GM12892 (cell line): ENCODE measurements at places on chromosomes 5 and 9.

GRCh38 chr5:160175438-160176218 is 53.7 kb upstream of the FABP6 start:
- DNase-seq, result no peak

GRCh38 chr5:118551716-118552115 is 436.6 kb downstream of the DTWD2 start:
- DNase-seq, result no peak

DNA sequence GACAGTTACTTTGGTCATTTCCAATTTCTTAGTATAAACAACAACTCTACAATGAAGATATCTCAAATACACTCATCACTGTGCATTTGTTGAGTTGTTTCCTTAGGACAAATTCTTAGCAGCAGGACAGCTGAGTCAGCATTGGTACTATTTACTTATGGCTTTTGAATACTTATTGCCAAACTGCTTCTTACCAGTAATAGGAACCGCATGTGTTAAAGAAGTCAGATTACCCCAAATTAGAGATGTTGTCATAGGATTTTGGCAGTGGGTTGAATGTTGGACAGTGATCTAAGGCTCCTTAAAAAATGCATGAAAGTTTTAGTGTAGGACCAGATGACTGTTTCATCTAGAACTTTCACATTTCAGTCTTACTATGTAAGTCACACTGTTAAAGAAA is 280.1 kb upstream of the DMRT1 start:
- DNase-seq, result no peak

DNA sequence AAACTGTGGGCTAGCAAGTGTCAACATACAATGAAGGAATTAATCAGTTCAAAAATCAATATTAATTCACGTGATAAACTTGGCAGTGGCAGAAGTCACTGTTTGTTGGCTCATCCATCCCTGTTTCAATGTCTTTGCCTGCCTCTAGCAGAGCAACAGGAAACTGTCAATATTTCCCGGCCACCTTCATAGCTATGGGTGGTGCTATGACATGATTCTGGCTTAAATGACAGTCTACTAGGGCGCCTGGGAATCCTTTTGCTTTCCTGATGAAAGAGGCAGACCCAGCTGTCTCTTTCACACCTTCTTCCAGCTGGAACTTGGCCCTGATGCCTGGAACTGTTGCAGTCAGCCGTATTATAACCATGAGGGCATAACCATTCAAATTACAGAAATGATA is 72.1 kb upstream of the DNAH5 start:
- no peak for DNase-seq

DNA sequence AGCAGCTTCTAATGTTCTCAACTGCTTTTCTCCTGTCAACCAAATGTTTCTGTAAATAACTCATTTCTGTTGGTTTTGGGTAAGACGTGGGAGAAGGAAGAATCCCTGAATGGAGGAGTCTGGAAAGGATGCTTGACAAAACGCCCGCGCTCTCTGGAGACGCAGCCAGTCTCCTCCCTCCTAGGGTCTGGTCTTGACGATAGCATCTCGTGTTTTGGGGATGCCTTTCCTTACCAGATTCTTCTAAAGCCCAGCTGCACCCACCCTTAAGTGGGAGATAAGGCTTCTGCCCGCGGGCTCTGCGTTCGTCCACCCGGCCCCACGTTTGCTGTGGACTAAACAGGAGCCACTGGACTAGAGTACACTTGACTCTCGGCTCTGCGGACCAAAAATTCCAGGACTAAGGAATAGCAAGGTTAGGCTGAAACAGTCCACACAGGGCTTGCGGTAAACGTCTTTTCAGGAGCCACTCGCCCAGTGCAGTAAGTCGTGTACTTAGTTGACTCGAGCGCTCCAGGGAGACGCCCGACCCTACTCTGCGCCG is 491 bp upstream of the CTSL start:
- no peak for DNase-seq

GRCh38 chr5:42645138-42645537 is 111.5 kb upstream of the CCDC152 start:
- DNase-seq, result no peak

GRCh38 chr9:107895501-107896001 is 406.0 kb upstream of the KLF4 start:
- no peak for DNase-seq

DNA sequence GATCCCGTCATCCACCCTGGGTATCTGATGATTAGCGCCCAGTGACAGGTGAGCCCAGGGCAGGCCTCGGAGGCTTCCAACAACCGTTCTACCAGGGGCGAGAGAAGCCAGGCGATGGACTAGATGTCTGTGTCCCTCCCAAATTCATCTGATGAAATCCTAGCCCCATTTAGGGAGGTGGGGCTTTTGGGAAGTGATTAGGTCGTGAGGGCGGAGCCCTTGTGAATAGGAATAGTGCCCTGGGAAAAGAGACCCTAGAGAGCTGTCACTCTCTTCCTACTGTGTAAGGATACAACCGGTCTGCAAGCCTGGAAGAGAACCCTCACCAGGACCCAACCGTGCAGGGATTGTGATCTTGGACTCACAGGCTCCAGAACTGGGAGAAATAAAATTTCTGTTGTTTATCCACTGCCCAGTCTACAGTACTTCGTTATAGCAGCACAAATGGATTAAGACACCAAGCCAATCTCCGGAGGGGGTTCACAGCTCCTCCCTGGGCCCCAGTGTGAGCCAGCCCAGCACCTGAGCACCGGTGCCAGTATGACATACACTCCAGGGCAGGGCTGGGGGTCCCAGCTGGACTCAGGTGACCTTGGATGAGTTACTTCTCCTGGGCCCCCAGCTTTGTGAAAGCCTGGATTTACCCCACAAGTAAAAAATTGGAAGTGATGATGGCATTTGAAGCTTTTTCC is 162.2 kb downstream of the DAB2IP start:
- DNase-seq, result no peak

DNA sequence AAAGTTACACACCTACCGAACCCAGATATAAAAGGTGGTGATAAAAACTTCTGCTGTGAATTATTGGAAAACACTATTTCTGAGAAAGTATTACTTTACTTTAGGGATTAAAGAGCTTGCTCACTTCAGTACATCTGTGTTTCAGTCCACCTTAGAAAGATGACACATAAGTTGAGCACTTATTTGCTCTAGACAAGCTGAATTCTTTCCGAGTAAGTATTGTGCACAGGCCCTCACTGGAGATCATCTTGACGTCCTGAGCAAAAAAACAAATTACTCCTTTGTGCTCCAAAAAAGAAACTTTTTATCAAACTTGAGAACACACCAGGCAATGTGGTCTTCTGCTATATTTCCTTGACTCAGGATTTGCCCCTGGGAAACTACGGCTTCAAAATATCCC is 231.0 kb upstream of the GRAMD2B start:
- no peak for DNase-seq

DNA sequence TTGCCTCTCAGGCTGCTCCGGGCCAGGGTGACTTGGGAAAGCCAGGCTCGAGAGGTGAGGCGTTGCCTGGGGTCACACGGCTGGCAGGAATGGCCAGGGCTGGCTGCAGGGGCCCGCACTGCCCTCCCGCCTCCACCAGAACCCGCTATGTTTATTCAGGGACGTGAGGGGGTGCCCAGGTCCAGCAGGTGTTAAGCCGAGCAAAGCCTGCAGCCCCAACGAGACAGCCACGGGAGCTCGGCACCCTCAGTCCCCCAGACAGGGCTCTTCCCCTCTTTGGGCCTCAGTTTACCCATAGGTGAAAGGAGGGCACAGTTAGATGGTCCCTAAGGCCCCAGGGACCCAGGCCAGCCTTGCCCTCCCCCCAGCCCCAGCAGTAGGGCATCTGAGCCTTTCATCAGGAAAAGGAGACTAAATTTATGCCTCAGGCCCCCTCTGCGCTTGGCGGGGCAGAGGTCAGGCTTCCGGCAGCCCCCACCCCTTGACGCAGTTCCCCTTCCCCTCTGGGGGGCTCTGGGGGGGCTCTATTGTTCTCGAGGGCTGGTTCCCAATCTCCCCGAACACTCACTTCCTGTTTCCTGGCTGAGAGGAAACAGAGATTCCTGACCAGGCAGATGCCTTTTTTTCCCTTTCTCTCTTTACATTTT is 7.1 kb upstream of the EGFL7 start:
- DNase-seq, result no peak

DNA sequence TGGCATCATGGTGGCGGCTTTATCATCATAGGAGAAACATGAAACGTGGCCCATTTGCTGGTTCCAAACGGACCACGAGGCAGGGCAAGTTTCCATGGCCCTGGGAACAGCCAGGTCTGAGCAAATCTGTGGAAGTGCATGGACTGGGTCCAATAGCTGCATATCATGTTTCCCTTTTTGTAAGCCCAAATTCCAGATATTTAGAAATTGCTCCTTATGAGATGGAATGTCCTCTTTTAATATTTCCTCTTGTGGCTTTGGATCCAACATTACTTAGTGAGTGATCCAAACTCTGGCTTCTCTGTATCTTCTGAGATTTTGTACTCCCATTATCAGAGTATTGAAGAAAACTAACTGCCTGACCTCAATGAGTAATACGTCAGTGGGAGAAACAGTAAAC is 79.8 kb upstream of the FBXL7 start:
- no peak for DNase-seq

- DNase-seq, result no peak
Observed at GRCh38 chr5:67178085-67178484, 18.5 kb downstream of the CD180 start.

GRCh38 chr5:76483433-76483832 is 80.3 kb downstream of the IQGAP2 start:
- DNase-seq, result no peak

DNA sequence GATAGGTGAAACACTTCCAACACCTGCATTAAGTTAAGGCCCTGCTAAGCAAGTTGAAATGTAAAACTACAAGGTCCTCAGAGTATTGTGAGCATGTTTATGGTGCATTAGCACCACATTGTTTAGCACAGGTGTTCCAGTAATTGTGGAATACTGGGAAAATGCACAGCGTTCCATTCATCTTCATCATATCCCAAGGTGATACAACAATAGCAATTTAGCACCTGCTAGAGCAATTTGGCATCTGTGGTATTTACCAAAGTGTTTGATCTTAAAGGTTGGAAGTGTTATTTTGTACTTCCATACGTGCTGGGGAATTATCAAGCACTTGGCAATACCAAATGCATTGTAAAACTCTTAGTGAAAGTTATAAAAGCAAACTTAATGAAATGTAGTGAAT is 266.8 kb downstream of the CYLC2 start:
- DNase-seq, result no peak

GRCh38 chr9:81535542-81536241 is 153.7 kb downstream of the TLE1 start:
- no peak for DNase-seq

GRCh38 chr5:45741110-45741509 is 44.9 kb upstream of the HCN1 start:
- no peak for DNase-seq

GRCh38 chr5:56649569-56649968 is 165.8 kb upstream of the MAP3K1 start:
- no peak for DNase-seq
